Activated T-cell treated with anti-CD3 and anti-CD28 coated beads, Interleukin-2, amount 50 U/mL, for 72 hours (primary cell): ENCODE measurements at places on chromosomes 5 and 9.

GRCh38 chr5:116600876-116601275 is 26.3 kb upstream of the SEMA6A start:
- no peak overlapping the region for H3K27ac ChIP-seq
- peaks cover 11% of the 10 kb centered on the region for H3K27me3 ChIP-seq
- no peak for DNase-seq
- no peaks in the 10 kb centered on the region for H3K4me1 ChIP-seq
- no peaks in the 10 kb centered on the region for H3K36me3 ChIP-seq

- H3K27ac ChIP-seq: no peak overlapping the region
- no peak for DNase-seq
- H3K4me3 ChIP-seq: no peak overlapping the region
- H3K4me1 ChIP-seq: peaks cover 5% of the 10 kb centered on the region
These were observed 3.9 kb upstream of the ADCY2 start for GRCh38 chr5:7391814-7392692.

DNA sequence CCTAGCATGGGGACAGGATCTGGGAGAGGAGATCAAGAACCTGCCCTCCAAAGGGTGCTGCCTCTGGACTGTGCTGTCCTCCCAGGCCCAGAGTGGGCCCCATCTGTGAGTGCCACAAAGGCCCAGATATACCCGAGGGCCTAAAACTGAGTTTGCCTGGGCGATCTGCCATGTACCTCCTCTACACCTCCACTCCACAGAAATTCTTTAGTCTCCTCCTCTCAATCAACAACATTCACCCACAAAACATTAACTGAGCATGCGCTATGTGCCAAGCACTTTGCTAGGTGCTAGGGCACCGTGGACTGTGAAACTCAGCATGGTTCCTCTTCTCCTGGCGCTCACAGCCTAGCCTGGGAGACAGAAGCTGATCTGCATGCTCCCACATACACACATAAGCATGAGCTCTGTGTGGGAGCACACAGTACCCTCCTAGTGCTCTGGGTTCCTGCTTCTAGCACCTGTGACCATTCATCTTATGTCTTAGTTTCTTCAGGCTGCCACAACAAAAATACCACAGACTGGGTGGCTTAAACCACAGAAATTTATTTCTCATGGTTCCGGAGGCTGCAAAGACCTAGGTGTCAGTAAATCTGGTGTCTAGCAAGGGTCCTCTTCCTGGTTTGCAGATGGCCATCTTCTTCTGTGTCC is 82.0 kb upstream of the FSTL4 start:
- no peak overlapping the region for H3K27ac ChIP-seq
- peaks cover 26% of the 10 kb centered on the region for H3K4me1 ChIP-seq
- no peak overlapping the region for H3K4me3 ChIP-seq
- DNase-seq: no peak
- peaks cover 44% of the 10 kb centered on the region for H3K27me3 ChIP-seq
- H3K36me3 ChIP-seq: no peaks in the 10 kb centered on the region

DNA sequence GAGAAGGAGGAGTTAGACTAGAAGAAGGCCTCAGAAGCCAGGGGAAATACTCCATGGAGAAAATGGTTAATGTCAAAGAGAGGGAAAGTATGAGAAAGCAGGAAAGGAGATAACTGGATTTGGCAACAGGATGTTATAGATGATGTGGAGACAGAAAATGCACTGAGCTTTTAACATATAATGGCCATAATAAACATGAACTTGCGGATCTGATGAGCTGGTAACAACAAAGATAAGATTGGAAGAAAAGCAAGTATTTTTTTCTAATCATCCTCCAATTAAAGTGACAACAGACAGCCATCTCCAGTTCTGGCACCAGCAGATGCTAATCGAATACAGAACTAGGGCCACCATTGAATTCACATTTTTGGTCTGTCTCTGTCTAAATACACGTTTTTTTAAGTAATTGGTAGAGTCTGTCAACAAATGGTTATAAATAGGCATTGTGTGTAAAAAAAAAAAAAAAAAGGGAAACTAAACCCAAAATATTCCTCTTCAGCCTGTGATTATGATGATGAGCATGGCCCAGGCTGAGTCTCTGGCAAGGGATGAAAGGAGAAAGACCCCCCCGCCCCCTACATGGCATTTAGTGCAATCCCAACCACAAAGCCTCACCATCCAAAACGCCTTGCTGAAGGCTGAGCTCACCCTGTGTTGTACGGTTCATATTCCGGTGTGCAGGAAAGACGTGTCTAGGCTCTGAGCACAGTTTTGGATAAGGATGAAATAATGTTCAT is 149.5 kb upstream of the LHFPL2 start:
- H3K4me1 ChIP-seq: peaks cover 12% of the 10 kb centered on the region
- no peak for DNase-seq
- no peak overlapping the region for H3K4me3 ChIP-seq
- H3K27me3 ChIP-seq: no peaks in the 10 kb centered on the region
- H3K27ac ChIP-seq: no peak overlapping the region

DNA sequence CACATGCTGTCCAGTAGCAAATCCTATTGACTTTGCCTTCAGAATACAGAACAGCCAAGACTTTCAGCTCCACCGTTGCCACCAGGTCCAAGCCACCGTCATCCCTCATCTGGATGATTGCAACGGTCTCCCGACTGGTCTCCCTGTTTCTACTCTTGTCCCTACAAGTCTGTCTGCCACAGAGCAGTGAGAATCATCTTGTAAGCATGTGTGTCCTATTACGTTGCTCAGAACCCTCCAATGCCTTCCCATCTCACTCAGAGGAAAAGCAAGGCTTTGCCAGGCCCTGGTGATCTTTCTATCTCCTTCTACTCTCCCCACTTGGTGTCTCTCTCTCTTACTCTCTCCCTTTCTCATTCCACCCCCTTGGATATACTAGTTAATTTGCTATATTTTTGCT is 76.7 kb upstream of the GDNF start:
- no peak for DNase-seq
- no peak overlapping the region for H3K27ac ChIP-seq
- no peaks in the 10 kb centered on the region for H3K36me3 ChIP-seq
- H3K4me3 ChIP-seq: no peak overlapping the region

- no peak overlapping the region for H3K4me3 ChIP-seq
- H3K27ac ChIP-seq: no peak overlapping the region
- DNase-seq: no peak
- no peaks in the 10 kb centered on the region for H3K27me3 ChIP-seq
- no peaks in the 10 kb centered on the region for H3K4me1 ChIP-seq
These were observed 546.7 kb upstream of the DMAC1 start for GRCh38 chr9:8346296-8346695.

DNA sequence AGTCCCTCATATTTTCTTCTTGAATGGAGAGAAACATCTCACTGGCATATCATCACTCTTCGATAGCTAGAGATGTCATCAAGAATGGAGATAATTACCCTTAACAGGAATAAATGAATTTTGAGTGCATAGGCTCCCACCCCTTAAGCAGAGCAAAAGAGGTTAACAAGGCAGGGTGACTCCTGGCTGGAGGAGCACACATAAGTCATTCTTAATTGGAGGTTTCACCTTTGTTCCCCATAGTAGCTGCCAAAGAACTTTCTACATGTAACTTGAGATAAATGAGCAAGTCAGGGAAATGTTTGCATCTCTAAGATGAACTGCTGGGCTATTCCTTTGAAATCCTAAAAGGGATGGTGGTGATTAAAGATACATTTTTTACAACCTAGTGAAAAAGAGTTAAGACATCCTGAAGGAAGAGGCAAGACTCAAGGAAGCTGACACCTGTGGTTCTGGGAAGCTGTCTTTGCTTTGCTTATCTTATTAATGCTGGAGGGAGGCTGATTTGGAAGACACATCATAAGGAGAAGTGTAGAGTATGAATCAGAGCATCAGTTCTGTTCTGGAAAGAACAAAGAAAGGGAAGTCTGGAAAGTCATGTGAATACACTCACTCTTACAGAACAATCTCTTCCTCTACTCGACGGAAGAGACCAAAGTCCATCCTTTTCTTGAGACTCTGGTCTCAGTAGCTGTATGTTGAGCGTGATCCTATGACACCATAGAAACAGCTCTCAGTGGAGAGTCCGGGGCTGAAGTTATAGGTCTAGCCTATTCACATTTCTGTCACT is 326.3 kb downstream of the OSTF1 start:
- no peaks in the 10 kb centered on the region for H3K36me3 ChIP-seq
- no peak overlapping the region for H3K27ac ChIP-seq
- H3K4me1 ChIP-seq: no peaks in the 10 kb centered on the region
- H3K4me3 ChIP-seq: no peak overlapping the region
- no peak for DNase-seq

DNA sequence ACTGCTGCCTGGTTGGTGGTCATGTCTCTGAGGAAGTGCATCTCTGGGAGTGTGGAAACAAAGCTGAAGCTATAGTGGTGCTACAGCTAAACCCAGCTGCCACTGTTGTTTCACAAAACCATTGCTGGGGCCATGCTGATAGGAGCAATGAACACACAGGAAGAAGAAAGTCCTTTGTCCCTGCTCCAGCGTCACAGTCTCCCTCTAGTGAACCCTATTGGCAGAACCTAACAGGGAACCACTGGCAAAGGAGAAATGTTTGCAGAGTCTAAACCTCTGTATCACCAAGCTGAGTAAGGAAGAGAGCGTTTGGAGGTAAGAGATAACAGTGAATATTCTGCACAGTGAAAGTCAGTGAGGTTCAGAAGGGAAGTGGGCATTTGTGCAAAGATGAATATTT is 244.0 kb downstream of the YTHDC2 start:
- DNase-seq: no peak
- no peak overlapping the region for H3K4me3 ChIP-seq
- H3K27me3 ChIP-seq: no peaks in the 10 kb centered on the region
- H3K27ac ChIP-seq: no peak overlapping the region

- no peaks in the 10 kb centered on the region for H3K27me3 ChIP-seq
- DNase-seq: no peak
- H3K36me3 ChIP-seq: no peaks in the 10 kb centered on the region
- no peaks in the 10 kb centered on the region for H3K4me1 ChIP-seq
These were observed 107.6 kb downstream of the GRIA1 start for GRCh38 chr5:153598099-153598498.

- peaks cover 35% of the 10 kb centered on the region for H3K4me1 ChIP-seq
- H3K27me3 ChIP-seq: no peaks in the 10 kb centered on the region
- H3K36me3 ChIP-seq: no peaks in the 10 kb centered on the region
- no peak overlapping the region for H3K4me3 ChIP-seq
- DNase-seq: no peak
These were observed 104.4 kb upstream of the GNA14 start for GRCh38 chr9:77752554-77752953.

DNA sequence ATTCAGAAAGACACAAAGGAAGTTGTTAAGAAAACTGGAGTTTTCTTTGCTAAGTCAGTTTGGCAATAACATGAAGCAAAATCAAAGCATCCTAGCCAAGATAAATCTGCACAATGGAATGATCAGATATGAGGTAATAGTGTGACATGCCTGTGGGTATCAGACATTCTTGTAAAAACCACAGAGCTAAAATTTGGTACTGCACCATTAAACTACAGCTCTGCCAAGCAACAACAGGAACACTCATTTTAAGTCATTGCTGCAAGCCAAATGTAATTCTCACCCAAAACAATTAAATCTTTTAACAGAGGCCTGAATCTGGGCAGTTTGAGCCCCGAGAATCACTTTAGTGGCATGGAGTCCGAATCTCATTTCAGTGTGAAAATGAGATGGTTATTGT is 96.6 kb downstream of the VCAN start:
- H3K27me3 ChIP-seq: peaks cover 29% of the 10 kb centered on the region
- DNase-seq: no peak
- H3K36me3 ChIP-seq: no peaks in the 10 kb centered on the region

- no peaks in the 10 kb centered on the region for H3K27me3 ChIP-seq
- no peak for DNase-seq
- H3K27ac ChIP-seq: no peak overlapping the region
- H3K4me3 ChIP-seq: no peak overlapping the region
These were observed 192.4 kb downstream of the SEMA6A start for GRCh38 chr5:116382032-116382873.

- no peak for DNase-seq
- H3K27me3 ChIP-seq: peaks cover 44% of the 10 kb centered on the region
- no peaks in the 10 kb centered on the region for H3K4me1 ChIP-seq
- no peak overlapping the region for H3K4me3 ChIP-seq
- no peaks in the 10 kb centered on the region for H3K36me3 ChIP-seq
- H3K27ac ChIP-seq: no peak overlapping the region
These were observed 91.2 kb upstream of the SPATA31C2 start for GRCh38 chr9:88229434-88229833.

GRCh38 chr5:154801083-154801482 is 45.9 kb downstream of the LARP1 start:
- no peak overlapping the region for H3K4me3 ChIP-seq
- no peak overlapping the region for H3K27ac ChIP-seq
- DNase-seq: no peak
- peaks cover 55% of the 10 kb centered on the region for H3K36me3 ChIP-seq
- peaks cover 13% of the 10 kb centered on the region for H3K4me1 ChIP-seq
- no peaks in the 10 kb centered on the region for H3K27me3 ChIP-seq

DNA sequence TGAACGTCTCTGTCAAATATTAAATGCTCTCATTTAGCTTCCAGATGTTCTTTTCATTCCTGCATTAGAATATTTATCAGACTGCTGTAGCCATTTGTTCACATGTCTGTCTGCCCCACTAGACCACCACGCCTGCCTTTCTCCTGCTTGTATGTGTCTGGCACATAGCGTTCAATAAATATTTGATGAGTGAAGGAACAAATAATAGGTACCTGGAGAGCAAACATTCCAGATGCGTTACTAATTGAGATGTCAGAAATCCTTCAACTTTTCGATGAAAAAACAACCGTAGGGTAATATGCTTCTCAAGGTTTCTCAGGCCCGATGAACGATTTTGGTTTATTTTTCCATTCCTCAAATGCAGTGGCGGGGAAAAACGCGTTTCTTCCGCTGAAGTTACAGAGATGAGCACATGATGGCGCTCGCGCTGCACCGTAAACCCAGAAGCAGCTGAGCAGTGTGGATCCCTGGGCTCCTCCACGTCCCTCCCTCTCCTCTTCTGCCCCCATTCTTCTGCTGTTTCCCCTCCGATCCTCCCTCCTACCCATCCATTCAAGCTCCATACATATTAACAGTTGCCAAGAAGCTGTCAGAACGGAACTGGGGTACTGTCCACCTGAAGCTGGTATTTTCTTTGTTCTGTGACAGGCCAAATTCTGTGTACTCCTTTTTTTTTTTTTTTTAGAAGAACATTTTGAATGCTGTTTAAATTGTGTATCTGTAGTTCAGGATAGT is 245.4 kb downstream of the MPDZ start:
- no peak overlapping the region for H3K4me3 ChIP-seq
- H3K27ac ChIP-seq: no peak overlapping the region
- no peak for DNase-seq
- H3K4me1 ChIP-seq: no peaks in the 10 kb centered on the region
